ENCODE measurements at places on chromosomes 5 and 9.

- DNase-seq: no peak
Measured at GRCh38 chr5:146490089-146490843, 25.7 kb downstream of the GPR151 start.

GRCh38 chr9:111162026-111162425 lies 123.8 kb upstream of the LPAR1 start:
- DNase-seq: no peak

- DNase-seq: no peak
Measured at GRCh38 chr5:98909363-98909762, 19.4 kb downstream of the CHD1 start.

DNA sequence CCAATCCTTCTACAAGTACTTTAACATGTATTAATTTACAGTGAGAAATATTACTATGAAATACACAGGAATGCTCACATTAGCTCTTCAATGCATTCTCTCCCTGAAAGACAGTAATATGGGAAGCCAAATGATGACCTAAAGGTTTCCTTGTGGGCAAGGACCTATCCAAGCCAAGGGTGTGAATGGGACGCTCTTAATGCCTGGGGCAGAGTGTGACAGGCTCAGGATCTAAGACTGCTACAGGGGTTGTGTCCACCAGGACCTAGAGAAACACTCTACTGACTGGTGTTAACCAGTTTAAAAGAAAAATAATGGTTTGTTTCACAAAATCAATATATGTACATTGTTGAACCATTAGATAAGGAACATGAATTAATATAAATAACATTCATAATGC lies 158.7 kb downstream of the FGF1 start:
- DNase-seq: no peak

DNA sequence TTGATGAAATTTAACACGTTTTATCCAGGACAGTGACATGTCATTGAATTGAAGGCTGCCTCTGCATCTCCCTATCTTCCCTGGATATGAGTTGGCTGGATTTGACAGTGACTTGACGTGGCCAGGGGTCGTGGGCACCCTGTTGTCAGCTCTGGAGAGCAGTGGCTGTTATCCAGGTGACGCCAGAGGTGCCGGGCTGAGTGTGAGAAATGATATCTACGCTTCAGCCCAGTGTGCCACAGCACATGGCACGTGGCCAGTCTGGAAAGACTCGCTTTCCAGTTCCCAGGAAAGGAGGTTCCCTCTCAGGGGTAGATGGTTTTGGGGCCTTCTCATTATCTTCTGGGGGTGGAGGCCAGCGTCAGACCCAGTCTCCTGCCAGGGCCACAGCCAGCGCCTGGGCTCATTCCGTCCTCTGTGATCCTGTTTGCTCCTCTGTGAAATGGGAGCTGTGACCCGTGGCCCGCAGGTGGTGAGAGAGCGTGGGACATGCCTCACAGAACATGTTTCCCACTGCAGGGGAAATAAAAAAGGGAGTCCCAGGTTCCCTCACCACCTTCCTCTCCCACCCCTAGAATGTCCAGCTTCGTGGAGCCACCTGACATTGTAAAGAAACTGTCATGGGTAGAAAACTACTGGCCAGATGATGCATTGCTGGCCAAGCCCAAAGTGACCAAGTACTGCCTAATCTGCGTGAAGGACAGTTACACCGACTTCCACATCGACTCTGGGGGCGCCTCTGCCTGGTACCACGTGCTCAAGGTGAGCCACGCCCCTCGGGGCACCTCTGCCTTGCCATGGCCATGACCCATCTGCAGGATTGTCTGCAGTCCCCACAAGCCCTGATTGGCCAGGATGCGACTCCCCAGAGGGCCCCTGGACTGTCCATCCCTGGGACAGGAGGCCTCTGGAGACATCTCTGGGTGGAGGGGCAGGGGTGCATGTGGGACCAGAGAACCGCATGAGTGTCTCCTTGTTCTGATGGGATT lies 76.5 kb downstream of the PHF2 start:
- no peak for DNase-seq
